ENCODE measurements at places on chromosomes 4 and X.

- no peak for DNase-seq
Observed at GRCh38 chr4:3377557-3377956, 64.2 kb upstream of the HGFAC start.

DNA sequence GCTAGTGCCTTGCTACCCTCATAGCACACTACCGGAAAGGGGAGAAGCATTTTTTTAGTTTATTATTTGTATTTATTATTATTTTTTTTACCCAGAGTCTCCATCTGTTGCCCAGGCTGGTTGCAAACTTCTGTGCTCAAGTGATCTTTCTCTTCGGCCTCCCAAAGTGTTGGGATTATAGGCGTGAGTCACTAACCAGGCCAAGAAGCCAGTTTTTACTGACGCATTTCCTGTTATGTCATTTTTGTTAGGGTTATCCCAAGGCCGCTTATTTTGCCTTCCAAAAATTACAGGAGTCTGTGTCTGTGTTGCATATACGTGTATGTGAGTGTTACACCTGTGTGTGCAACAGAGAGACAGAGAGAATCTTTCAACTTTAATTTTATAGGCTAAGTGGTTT lies 404.5 kb downstream of the GBA3 start:
- no peak for DNase-seq

DNA sequence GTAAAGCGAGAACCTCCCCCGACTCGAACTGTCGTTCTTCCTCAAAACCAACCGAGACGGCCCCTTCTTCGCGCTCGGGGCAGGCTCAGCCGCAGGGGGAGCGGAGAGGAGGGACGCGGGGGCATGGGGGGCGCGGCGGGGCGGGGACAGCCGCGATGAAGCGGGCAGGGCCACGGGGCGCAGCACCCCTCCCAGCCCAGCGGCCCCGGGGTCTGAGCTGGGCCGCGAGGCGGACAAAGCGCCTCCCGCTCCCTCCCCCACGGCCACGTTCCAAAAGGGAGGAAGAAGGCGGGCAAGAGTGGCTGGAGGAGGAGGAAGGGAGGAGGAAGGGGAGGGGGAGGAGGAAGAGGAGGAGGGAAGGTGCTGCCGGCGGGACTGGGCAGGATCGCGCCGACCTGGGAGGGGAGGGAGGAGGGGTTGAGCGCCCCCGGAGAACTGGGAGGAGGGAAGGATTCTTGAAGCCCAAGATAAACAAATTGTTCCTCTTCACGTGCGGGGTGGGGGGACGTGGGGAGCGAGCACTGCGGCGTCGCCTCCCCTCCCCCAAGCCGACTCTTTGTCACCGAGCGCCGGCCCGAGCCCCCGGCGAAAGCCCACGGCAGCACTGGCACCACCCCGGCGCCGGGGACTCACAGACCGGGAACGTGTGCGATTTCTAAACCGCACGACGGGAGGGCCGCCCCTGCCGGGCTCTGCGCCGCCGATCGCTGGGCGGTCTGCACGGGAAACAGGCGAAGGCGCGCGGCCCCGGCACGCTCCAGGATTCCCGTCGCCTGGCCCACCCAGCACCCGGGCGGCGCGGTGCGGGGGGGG lies 2.9 kb downstream of the MAML3 start:
- DNase-seq, result peak; percentile 82

DNA sequence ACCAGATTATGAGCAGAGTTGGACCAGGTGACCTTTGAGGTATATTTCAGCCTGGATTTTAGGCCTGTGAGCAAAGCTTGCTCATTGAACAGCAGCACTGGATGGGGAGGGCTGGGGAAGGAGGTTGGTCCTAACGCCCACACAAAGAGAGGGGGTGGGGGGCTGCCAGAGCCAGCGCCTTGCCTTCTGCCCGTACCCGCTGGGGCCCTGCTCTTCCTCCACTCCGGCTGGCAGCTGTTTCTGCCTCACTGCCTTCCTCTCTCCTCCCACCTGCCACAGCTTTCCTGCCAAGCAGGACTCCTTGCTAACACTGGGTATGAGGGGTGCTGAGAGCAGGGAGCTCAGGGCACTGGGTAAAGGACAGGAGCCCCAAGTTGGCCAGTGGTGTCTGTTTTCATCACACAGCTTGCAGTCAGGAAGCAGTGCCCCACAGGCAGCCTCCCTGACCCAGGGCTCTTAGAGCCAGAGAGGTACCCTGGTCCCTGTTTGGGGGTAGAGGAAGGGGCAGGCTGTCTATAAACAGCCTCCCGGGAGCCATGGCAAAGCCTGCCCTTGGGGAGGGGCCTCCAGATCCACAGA lies 6.1 kb downstream of the NALF2 start:
- no peak for DNase-seq

DNA sequence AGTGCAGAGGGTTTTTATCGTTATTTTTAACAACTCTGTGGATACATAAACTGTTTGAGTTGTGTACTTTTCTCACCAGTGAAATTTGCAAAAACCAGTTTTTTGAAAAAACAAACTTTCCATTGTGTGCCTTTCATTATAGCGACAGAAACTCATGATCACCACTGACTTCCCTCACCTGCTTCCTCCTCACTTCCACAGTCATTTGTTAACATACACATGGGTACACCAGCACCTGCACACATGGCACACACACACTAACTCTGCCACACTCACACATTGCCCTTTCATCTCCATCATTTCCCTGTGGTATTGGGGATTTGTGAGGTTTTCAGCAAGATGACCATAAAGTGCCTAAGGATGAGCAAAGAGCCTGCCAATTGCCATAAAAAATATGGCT lies 20.6 kb downstream of the CLDN22 start:
- DNase-seq, result no peak

DNA sequence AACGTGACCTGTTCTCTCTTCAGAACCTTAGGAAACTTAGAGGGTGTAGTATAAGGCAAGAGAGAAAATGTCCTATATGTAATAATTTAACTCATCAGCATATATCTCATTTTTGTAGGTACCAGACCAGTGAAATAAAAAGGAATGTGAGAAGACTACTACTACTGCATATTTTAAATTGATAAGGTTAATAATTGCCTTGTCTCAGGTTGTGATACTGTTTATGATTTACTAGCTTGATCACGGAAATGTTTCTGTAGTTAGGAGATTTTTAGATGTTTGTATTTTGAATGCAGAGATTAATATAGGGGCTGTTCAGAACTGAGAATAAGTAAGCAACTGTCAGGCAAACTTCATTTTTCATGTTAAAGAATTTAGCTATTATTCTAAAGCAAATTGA lies 1563.4 kb downstream of the C4orf33 start:
- no peak for DNase-seq

DNA sequence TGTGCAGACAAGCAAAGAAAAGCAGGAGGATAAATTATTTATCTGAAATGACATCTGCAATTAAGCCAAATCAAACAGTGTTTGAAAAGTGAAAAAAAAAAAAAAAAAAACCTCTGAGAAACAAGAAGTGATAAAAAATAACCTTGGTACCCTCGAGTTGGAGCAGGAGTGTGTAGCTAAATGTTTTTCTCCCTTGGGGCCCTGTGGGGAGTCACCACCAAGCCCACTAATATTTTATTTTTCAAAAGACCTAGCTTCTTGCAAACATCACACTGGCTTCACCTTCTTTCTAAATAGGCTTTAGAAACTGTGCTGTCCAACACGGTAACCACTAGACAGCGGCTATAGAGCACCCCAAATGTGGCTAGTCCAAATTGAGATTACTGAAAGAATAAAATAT lies 47.7 kb downstream of the SNX25 start:
- DNase-seq, result no peak

DNA sequence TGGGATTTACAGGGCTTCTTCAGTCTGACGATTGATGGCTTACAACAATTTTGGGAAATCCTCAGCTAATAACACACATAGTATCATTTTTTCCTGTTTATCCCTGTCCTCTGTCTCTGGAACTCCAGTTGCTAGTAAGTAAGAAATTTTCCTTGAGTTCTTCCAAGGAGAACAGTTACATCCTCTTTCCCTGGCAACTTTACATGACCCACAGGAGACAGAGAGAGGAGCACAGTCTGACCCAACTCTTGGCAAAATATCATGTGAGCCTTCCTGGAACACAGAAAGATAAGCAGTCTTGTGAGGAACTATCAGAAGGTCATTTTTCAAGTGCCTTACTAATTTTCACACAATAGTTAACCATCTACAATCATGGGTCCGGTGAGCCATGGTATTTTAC lies 578.7 kb upstream of the PABPC4L start:
- DNase-seq, result no peak

GRCh38 chr4:182876427-182876826 lies 40.8 kb downstream of the DCTD start:
- DNase-seq, result no peak

- DNase-seq, result no peak
Observed at GRCh38 chr4:178192611-178193010, 750.4 kb upstream of the AGA start.

- no peak for DNase-seq
Observed at GRCh38 chrX:73728602-73729001, 165.6 kb downstream of the CHIC1 start.

GRCh38 chrX:20857746-20858145 lies 516.5 kb upstream of the CNKSR2 start:
- DNase-seq, result no peak

DNA sequence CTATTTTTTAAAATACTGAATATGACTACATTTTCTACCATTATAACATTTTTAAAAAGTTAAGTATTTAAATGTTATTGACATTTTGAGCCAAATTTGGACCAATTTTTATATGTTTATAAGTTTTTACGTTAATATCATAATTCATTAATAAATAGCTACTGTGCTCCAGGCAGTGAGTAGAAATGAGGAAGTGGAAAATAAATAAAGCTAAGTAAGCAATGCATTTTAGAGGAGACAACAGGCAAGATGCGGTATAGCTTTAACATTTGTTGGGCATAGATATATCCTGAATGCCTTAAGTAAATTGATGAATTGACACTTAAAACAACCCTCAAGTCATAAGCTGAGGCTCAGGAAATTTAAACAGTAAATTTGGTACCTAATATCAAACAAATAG lies 474.8 kb downstream of the PCDH10 start:
- DNase-seq, result no peak

DNA sequence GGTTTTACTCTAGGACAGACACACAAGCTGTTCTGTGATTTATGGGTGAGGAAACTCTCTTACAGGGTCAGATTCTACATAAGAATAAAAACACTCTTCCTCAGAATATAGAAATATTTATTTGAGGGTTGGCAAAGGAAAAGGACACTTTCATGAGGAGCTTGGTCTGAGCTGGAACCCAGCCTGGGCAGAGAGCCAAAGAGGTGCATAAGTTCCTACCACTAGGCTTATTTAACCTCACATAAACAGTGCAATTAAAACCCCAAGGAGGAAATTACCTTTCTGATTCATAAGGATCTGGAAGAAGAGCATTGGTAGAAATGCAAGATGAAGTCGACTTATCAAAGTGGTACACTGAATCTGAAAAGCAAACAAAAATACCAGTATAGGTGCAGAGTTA lies 32.9 kb downstream of the SETD7 start:
- no peak for DNase-seq

- DNase-seq, result no peak
Observed at GRCh38 chr4:121654738-121655137, 42.0 kb downstream of the ANXA5 start.

GRCh38 chrX:44431194-44431593 lies 87.7 kb upstream of the EFHC2 start:
- peak; percentile 16 for DNase-seq

- DNase-seq, result no peak
Observed at GRCh38 chr4:188329521-188329920, 190.3 kb downstream of the TRIML1 start.

DNA sequence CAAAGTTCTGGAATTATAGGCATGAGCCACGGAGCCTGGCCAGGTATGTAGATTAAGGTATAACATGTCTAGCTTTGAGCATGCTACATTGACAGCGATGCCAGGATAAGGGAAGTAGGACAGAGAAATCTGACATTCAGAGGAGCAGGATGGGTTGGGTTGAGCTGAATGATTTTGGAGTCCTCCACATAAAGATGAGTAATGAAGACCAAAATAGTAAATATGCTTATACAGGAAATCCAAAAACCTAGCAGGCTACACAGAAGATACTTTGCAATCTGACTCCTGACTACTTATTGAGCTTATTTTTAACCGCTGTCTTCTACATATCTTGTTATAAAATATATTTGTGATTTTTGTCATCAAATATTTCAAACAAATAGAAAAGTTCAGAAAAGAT lies 69.7 kb downstream of the PDGFC start:
- no peak for DNase-seq

- no peak for DNase-seq
Observed at GRCh38 chr4:124483048-124483906, 229.3 kb downstream of the ANKRD50 start.

DNA sequence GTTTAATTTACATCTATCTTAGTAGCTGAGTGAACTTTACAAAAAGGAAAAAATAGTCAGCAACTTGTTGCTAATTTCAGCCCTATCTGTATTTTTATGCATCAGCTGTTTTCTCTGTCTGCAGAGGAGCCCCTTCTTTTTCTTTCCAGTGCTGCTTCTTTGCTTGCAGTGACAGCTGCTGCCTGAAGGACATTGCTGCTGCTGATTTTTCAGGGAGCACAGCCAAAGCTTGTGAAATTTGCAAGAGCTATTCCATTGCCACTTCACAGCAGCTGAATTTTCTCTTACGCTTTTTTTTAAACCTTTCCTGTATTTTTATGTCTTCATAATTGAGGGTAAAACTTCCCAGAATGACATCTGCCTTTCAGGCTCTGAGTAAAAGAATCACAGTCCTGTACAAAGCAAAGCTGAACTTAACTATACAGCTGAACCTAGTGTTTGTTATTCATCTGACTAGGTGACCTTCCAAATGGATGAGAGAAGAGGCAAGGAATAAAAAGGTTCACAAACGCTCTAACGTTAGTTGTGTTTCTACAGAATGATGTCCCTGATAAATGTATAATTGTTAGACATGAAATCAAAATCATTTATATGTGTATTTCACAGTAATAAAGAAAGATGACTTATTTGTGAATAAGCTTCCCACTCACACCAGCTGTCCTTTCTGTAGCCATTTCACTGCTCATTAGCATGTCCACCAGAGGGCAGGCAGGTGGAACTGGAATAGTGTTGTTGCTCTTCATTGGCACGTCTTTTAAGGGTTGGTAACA lies 541.4 kb downstream of the ADGRL3 start:
- DNase-seq, result no peak

- DNase-seq, result no peak
Observed at GRCh38 chrX:149074398-149074797, 430.7 kb downstream of the IDS start.

GRCh38 chr4:15778289-15779241 lies at the start of gene CD38:
CD38 (plus strand) TSS chr4:15778328; CDS start chr4:15778415, 87 bp downstream.
- no peak for DNase-seq

GRCh38 chr4:185101354-185101890 lies 41.6 kb upstream of the SLC25A4 start:
- no peak for DNase-seq

GRCh38 chrX:1853447-1853846 lies 238.6 kb downstream of the ASMT start:
- DNase-seq, result no peak

GRCh38 chrX:63466690-63467089 lies 115.6 kb upstream of the SPIN4 start:
- no peak for DNase-seq

DNA sequence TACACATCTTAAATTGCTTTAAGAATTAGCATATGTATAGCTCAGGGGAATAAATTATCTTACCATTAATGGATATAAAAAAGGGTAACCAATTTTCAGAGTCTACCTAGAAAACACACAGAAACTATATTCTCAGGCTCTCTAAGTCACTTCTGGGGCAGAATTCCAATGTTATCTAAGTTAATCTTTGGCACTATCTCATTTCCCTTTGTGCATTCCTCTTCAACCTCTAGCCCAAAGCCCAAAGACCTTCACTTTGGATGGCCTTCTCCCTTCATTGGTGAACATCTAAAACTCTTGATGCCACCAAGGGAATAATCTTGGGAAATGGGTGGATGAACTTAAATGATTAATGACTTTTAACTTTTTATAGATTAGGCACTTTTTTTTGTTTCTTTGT lies 108.3 kb downstream of the APBB2 start:
- DNase-seq, result no peak

All from SW480 (cell line).